ENCODE measurements at places on chromosomes 16 and 17. TPM values are rescaled to one million over a fixed set of nuclear protein-coding genes. Genes with fewer than 3 reads are reported as not detected.

The TMEM186 gene
- total RNA-seq: 20.4 TPM

The KRTAP9-2 gene
- total RNA-seq: not detected

The REXO5 gene
- total RNA-seq: 11.7 TPM

The HLF gene
- 1.3 TPM for total RNA-seq

The GLP2R gene
- total RNA-seq: not detected

The KRTAP9-8 gene
- total RNA-seq: not detected

The FZD2 gene
- total RNA-seq: not detected

The CHD9NB gene
- total RNA-seq: 0.16 TPM

The CCL1 gene
- 111 TPM for total RNA-seq

The LIMD2 gene
- 202 TPM for total RNA-seq

The ALOX15B gene
- not detected for total RNA-seq

The KRTAP17-1 gene
- total RNA-seq: not detected

The TMEM98 gene
- 0.82 TPM for total RNA-seq

The KRT32 gene
- not detected for total RNA-seq

The RPH3AL gene
- 3.7 TPM for total RNA-seq

The ZNF624 gene
- 2.9 TPM for total RNA-seq

The ADAP2 gene
- total RNA-seq: 0.86 TPM

The NT5C3B gene
- total RNA-seq: 47.3 TPM

The FBXW10B gene
- 0.35 TPM for total RNA-seq

The ACSM2A gene
- 0.17 TPM for total RNA-seq

The OR1F1 gene
- total RNA-seq: not detected

The HOXB6 gene
- 0.33 TPM for total RNA-seq

The AARS1 gene
- total RNA-seq: 117 TPM

The HS3ST2 gene
- not detected for total RNA-seq

The CA7 gene
- total RNA-seq: 0.28 TPM

The STAT5A gene
- total RNA-seq: 348 TPM

The ST3GAL2 gene
- total RNA-seq: 27.9 TPM

The CD7 gene
- 413 TPM for total RNA-seq

The KCNH6 gene
- total RNA-seq: not detected

The MFAP4 gene
- not detected for total RNA-seq

The COG1 gene
- total RNA-seq: 32.7 TPM

The EPOP gene
- total RNA-seq: 54.9 TPM

The STH gene
- total RNA-seq: not detected

The EFCAB5 gene
- total RNA-seq: 0.28 TPM

The FMNL1 gene
- 325 TPM for total RNA-seq

The TMEM238L gene
- total RNA-seq: not detected

The MPV17L gene
- 0.09 TPM for total RNA-seq

The PRDM7 gene
- not detected for total RNA-seq

The AHSP gene
- not detected for total RNA-seq

The SERPINF2 gene
- total RNA-seq: 0.16 TPM

The QRICH2 gene
- 2.2 TPM for total RNA-seq

The ZNF597 gene
- total RNA-seq: 2.1 TPM

All from activated CD4-positive, alpha-beta T cell treated with anti-CD3 and anti-CD28 coated beads, Interleukin-2, amount 10 ng/mL, durations not matched to agents 24 days and 14 days (primary cell).